ENCODE measurements at places on chromosomes 12 and 14.

DNA sequence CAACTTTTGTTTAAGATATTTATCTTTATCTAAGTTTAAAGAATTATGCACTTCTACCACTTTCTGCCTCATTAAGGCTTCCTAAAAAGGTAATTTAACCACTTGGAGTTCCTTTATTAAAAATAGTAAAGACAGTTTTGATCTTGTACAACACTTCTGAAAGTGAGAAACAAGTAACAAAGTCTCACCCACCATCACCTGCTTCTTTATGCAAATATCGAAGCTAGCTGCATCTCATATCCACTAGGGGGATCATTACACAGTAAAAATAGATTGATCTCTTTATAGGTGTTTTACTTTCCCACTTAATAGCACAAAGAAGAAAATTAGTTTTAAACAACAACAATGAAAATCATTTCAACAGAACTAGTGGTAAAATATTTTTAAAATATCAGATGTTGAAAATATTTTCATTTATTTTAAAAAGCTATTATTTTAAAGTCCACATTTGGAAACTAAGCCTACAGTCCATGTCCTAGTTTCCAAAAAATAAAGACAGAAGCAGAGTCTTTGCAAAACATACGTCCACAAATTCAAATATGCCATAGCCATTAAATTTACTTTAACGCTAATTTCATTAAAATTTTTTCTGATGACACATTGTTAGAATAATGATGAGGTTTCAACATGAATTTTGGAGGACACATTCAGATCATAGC is 160.0 kb upstream of the SOX5 start:
- no peak for DNase-seq

DNA sequence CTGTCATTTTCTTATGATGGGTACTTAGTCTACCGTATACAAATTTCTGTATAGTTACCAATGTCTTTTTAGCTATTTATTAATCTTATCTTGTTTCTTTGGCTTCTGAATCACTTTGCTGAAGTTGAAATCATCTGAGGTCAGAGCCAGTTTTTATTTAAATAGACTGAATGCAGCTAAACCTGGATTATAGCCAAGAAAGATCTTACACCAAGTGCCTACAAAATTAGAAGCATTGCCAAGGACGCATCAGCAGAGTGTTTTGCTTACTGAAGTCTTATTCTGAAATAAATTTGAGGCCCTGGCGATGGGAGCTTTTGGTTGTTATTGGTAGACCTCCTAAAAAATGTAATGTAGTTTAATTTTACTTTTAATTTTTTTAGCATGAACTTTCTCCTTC is 128.2 kb downstream of the RGS6 start:
- no peak for DNase-seq

- DNase-seq: no peak
These were observed 32.6 kb downstream of the JDP2 start for GRCh38 chr14:75460394-75460793.

- no peak for DNase-seq
These were observed 732.6 kb upstream of the FLRT2 start for GRCh38 chr14:84797326-84797725.

DNA sequence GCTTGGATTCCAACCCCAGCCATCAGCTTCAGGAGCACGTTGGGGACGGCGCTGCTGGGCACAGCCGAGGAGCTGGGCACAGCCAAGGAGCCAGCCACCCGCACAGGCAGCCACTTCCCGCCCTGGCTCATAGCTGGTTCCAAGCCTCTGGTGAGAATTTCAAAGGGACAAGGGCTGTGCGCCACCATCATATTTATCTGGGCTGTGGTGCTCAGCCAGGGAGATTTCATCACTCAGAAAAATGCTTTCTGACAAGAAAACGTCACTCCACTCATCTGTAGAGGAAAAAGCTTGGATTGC is 66.4 kb downstream of the GALNT9 start:
- no peak for DNase-seq

DNA sequence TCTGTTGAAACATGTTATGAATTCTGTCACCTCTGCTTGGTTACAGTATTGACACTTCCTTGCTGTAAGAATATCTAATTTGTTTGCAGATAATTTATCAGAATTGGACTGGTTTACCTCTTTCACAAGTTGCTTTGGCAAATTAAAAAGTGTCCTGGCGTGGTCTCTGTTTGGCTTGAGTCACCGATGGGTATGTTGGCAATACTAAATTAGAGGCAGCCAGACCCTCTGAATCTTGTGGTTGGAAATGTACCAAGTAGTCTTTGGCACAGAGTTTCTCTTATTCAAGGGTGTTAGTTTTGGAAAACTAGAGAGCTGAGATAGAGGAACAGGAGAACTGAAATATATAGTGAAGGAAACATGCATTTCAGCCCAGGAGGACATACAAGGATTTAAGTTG is 521.1 kb upstream of the MGAT4C start:
- no peak for DNase-seq

DNA sequence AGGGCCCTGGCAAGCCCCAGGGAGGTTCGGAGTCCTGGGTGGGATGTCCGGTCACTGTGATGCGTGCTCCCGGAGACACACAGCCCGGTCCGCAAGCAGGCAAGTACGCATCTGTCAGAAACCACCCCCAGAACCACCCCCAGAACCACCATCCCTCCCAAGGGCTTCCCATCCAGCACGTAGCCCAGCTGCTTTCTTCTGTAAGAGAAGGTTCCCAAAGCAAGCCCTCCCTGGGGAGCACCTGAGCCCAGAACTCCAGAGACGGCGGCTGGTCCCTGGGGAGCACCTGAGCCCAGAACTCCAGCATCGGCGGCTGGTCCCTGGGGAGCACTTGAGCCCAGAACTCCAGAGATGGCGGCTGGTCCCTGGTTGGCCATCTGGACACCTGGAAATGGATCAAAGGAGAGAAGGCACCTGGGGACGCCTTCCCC is 2.6 kb upstream of the FBRSL1 start:
- no peak for DNase-seq

- DNase-seq: no peak
These were observed 893.2 kb downstream of the SLC16A7 start for GRCh38 chr12:60489071-60489470.
